ENCODE measurements at places on chromosomes 13 and 19. TPM values are rescaled to one million over a fixed set of nuclear protein-coding genes. Genes with fewer than 3 reads are reported as not detected.

The OR10H3 gene
- not detected for total RNA-seq

The SIGLECL1 gene
- not detected for total RNA-seq

The TMEM238 gene
- 0.69 TPM for total RNA-seq

The C19orf33 gene
- 1.6 TPM for total RNA-seq

The MADCAM1 gene
- total RNA-seq, result 0.22 TPM

The GRIK5 gene
- total RNA-seq, result 2.1 TPM

The PSG3 gene
- not detected for total RNA-seq

The CALR3 gene
- total RNA-seq, result not detected

The PMIS2 gene
- total RNA-seq, result not detected

The SIAH3 gene
- total RNA-seq, result not detected

The PNMA8C gene
- not detected for total RNA-seq
